ENCODE measurements at places on chromosomes 5 and 9.

DNA sequence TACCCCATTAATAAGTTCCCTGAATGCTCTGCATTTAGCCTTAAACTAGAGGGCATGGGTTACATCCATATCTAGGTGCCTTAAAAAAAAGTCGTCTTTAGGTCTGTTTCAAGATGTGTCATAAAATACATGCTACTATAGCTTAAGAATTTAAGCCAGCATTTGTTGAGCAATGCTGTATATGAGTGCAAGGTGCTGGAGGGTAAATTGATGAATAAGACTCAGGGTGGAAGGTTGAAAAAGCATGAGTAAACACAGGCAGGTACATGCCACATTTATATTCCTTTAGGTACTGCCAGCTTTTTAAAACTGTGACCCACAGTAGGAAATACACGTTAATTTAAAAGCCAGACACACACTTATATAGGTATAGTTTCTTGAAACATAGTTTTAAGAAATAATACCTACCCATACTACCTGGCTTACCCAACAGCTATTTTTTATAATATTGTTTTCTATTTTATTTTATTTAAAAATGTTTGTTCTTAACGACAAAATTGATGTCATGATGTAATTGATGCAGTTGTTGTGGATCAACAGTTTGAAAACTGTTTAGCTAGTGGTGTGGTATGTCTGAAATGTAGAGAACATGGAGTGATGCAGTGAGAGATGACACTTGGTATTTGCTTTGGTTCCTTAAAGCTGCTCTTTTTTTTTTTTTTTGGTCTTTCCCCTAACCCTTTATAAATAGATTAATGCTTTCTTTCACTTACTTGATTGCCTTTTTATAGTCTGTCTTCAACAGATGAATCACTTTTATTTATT is 3.9 kb downstream of the HMGCR start:
- DNase-seq, result no peak

DNA sequence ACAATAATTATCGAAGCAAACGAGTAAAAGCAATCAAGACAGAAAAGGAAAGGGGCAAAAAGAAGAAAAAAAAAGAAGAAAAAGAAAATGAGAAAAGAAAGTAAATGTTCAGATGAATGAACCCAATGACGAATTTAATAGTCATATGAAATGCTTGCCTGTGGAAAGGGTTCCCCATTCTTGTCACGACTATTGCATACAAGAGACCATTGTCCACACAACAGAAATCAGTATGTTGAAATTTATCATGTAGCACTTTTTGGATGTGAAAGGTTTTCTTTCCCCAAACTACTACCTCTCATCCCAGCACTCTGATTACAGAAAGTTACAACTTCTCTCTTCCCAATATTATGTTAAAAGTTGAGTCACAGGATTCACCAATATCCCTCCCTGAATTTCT is 162.4 kb downstream of the ZDHHC21 start:
- DNase-seq, result no peak

DNA sequence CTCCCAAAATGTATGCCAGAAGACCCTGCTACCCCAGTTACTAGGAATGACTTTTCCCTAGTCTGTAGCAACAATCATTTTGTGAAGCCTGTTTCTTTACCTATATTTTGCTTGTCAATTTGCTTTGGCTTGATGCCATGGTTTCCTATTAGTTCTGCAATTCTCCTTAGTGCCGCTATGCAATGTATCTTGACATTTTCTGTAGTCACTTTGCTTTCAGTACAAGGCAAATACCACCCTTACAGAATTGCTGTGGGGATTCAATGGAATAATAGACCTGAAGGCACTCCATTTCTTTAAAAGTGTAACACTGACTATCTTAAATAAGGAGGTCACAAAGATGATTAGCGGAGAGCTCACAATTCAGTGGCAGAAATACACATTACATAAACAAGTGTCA is 291.1 kb downstream of the NR2F1-AS1 start:
- no peak for DNase-seq

DNA sequence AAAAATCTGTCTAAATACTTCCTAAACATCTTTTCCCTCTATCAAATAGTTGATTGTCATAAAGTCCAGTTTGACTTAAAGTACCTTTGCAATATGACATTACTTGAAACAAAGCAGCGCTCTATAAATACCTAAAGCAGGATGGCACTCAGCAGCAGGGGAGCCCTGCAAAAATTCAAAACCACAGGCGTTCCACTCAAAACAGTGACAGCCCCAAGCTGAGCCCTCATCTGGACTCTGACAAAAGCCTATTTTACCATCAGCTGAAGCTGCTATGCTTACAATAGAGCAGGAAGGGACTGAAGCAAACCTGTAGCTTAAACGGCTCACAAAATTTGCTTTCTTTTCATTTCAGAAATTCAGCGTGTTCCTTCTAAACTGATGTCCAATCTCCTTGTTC is 11.5 kb downstream of the GABRA6 start:
- no peak for DNase-seq

DNA sequence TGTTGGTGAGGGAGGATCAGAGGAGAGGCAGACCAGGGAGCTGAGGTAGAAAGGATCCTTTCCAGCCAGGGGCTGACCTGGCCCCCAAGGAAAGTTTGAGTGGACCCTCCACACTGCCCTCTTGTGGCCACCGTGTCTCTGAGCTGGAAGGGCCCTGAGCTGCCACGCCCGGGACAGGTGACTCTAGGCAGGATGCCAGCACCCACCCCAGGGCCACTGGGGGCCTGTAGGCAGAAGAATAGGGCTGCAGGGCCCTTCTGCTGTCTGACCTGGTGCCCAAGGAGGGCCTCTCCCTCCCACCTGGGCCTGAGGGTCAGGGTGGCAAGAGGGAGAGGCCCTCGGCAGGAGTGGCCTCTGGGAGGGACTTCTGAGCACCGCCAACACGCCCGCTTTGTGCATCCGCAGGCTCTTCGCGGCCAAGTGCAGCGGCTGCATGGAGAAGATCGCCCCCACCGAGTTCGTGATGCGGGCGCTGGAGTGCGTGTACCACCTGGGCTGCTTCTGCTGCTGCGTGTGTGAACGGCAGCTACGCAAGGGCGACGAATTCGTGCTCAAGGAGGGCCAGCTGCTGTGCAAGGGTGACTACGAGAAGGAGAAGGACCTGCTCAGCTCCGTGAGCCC is 76.8 kb downstream of the LMX1B start:
- DNase-seq, result peak; percentile 64

DNA sequence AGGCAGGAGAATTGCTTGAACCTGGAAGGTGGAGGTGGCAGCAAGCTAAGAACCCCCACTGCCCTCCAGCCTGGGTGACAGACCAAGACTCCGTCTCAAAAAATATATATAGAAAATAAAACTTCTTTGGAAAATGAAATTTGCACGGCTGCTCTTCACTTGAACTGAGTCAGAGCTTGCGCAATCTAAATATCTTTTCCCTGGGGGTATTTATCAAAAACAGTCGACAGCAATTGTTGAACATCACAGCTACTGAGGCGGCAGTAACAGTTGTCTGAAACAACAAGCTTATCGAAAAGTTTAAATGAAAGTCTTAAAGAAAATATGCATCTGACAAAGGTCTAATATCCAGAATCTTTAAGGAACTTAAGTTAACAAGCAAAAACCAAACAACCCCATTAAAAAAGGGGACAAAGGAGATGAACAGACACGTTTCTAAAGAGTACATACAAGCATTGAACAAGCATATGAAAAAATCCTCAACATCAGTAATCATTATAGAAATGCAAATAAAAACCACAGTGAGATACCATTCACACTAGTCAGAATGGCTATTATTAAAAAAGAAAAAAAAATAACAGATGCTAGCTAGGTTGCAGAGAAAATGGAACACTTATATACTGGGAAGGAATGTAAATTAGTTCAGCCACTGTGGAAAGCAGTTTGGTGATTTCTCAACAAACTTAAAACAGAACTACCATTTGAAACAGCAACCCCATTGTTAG is 153.6 kb upstream of the CDH9 start:
- DNase-seq, result no peak

DNA sequence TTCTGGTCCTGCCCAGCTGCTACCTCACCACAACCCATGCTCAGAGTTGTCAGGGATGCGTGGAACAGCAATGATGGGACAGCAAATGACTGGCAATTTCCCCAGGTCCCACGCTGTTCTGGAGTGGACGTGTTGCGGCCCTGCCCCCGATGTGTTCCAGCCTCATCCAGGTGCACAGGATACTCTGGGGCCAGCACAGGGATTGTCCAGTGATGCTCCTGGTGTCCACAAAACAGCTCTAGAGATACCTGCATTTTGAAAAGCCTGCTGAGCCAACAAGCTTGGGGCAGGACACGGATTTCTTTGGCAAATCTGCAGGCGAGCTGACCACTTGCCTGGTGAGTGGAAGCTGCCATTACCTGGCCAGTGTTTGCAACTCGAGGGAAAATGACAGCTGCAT is 88.7 kb downstream of the ANKRD33B start:
- DNase-seq, result no peak

GRCh38 chr9:134045841-134046544 is 20.7 kb downstream of the BRD3OS start:
- no peak for DNase-seq

DNA sequence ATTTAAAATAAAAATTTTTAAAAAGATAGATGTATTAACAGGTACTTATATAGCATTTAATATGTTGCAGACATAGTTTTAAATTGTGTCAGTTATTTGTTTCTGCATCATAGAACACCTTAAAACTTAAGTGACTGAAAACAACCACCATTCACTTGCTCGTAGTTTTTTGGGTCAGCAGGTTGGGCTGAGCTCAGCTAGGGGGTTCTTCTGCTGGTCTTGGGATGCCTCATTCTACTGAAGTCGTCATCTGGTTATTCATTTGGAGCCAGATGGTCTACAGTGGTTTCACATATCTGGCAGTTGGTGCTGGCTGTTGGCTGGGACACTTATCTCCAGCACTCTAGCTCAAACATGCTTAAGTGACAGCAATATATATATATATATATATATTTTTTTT is 29.6 kb downstream of the PSAT1 start:
- no peak for DNase-seq

GRCh38 chr9:73050887-73051550 is 98.2 kb upstream of the ALDH1A1 start:
- DNase-seq, result no peak

- no peak for DNase-seq
These were observed 55.8 kb downstream of the ASS1 start for GRCh38 chr9:130500340-130501180.

GRCh38 chr9:82410306-82410705 is 421.7 kb downstream of the SPATA31D1 start:
- peak; percentile 10 for DNase-seq

DNA sequence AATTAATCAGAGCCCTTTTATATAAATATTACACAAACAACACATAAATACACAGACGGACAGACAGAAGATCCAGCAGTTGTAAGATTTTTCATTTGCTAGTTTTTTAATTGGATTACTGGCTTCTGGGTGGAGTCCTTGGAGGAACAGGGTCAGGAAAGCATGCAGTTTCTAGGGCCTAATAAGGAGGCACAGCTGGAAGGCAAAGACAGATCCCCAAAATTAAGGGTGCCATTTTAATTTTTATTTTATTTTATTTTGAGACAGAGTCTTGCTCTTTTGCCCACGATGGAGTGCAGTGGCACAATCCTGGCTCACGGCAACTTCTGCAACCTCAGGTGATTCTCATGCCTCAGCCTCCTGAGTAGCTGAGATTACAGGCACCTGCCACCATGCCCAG is 49.5 kb downstream of the PTGS1 start:
- no peak for DNase-seq

DNA sequence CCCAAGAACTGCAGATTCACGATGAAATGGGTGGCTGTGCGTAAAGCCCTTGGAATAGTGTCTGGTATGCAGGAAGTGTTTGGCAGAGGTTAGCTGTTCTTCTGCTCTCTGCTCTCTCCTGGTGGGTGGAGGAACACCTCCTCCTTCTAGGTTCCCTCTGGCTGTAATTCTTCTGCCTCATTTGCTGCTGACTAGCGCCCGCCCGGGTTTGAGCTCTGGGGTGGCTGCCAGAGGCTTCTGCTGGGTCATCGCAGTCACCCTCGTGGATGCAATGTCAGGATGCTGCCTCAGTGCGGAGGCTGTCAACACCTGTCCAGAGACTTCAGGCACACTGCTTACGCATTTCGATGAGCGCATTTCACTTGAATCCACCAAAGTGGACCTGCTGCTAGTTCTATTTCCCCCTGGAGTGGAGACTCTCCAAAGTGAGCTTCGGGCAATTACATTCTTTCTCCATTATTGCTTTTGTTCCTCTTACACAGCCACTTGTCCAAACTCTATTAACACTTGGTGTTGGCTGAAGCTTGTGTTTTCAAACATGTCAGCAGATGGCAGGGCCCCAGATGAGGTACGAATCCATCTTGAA is 11.7 kb downstream of the DOCK2 start:
- DNase-seq, result no peak

DNA sequence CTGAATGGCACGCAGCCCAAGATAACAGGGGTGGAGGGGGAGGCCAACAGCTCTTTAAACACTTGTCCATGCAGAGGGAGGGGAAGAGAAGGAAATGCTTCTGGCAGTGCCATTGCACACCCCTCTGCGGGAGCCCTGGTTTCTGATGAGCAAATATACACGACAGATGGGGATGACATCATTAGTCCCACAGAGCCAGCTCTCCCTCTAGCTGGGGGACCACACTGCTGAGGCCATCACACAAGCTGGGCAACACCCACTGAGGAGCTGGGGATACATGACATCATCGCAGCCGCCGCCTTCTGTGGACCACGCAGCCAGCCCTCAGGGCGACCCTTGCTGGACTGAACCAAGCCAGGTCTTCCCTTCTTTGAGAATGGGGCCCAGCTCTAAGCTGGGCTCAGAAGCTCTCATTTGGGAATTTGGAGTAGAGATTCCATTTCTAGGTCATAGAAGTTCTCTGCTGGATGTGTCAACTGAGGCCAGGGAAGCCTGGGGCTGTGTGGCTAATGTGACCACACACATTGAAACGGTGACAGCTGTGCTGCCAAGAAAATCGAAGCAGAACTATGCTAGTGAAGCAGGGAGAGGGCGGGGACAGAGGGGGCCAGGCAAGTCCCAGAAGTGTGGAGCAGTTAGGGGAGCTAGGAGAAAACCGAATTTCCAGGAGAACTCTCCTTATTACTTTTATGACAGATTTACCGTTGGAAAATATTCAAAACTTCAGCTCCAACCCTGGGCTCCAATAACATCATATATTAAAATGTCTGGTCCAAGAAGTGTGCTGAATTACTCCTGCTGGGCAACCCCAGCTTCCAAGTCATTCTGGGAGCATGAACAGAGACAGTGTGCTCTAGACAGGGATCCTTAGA is 79.5 kb downstream of the PRRT1B start:
- no peak for DNase-seq

DNA sequence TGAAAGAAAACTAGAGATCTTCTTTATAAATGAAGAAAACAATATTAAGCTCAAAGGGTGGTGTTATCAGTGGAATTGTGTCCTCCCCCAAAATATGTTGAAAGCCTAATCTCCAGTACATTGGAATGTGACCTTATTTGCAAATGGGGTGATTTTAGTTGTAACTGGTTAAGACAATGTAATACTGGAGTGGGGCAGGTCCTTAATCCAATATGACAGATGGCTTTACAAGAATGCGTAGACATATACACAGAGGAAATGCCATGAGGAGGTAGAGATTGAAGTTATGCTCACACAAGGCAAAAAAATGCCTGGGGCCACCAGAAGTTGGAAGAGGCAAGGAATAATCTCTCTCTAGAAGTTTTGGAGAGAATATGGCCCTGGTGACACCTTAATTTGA is 13.7 kb upstream of the TRIM32 start:
- DNase-seq, result no peak

- no peak for DNase-seq
These were observed 32.2 kb downstream of the NSA2 start for GRCh38 chr5:74798977-74799911.

Measured in urothelium cell line (cell line).